H7 (cell line): ENCODE measurements at places on chromosomes 2 and 18.

DNA sequence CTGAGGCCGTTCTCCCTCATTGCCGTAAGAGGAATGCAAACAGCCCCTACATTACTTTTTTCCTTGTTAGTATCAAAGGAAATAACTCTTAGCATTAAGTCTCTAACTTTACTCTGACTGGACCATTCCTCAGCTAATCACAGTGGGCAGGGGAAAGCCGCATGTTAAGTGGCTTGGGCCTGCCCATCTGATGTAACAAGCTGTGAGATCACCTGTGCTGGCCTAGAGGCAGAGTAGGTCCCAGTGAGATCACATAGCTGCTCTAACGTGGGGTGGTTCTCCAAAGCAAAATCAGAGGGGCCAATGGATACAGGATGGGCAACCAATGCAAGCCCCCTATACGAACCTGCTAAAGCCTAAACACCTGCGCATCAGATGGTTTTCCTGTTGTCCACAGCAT lies 5.9 kb upstream of the MOCOS start:
- DNase-seq = no peak

DNA sequence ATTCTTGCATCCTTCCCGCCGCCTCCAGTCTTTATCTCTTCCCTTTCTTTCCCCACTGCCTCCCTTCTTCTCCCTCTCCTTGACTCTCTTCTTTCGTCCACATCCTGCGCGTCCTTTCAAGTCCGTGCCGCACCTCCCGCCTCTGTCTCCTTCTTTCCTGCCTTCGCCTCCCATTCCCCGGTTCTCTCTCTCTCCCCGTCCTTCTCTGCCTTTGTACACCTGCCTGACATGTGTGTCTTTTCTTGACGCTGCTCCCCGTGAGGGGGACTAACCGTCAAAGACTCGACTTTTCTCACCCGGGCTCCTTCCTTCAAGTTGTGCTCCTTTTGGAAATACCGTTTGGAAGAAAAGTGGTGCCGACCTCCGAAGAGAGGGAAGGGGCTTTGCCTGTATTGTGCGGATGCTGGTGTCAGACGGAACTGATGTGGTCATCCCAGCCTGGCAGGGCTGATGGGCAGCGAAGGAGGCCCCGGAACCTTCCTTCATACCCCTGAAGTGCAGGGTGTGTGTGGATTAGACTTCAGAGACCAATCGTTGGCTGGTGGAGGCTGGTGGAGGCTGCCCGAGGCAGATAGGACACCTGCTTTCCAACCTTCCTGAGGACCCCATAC lies 879 bp downstream of the TMEM178A start:
- peak; percentile 38 for DNase-seq

DNA sequence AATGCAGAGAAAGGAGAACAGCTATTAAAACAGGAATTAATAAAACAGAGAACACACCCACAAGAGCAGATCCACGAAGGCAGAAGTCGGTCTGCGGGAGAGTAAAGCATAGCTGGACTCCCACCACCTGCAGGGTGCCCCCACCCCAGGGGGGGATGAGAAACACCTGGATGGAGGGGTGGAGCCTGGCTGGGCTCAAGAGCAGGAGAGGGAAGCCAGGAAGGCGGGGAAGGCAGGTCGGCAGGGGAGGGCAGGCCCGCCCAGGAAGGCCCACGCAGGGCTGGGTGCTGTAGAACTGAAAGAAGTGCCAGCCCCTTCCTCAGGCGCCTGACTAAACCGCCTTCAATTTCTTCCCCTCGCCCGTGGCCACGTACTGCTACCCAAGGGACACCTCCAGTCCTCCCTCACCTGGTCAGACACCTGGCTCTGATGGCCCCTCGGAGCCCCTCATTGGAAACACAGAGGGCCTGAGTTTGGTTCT lies 175.4 kb downstream of the HDAC4 start:
- peak; percentile 76 for DNase-seq

GRCh38 chr2:158781353-158781961 lies 13.7 kb upstream of the DAPL1 start:
- DNase-seq = peak; percentile 26

- DNase-seq = no peak
These were observed 2.9 kb upstream of the MAB21L4 start for GRCh38 chr2:240898731-240899467.
